ENCODE measurements at places on chromosomes 2 and 18. TPM values are rescaled to one million over a fixed set of nuclear protein-coding genes. Genes with fewer than 3 reads are reported as not detected.

GRCh38 chr2:84964406-84965191 lies 6.4 kb upstream of the KCMF1 start:
- no peak overlapping the region for H3K4me3 ChIP-seq
- peaks cover 15% of the 10 kb centered on the region for H3K4me1 ChIP-seq
- H3K36me3 ChIP-seq = no peaks in the 10 kb centered on the region
- no peak for DNase-seq

DNA sequence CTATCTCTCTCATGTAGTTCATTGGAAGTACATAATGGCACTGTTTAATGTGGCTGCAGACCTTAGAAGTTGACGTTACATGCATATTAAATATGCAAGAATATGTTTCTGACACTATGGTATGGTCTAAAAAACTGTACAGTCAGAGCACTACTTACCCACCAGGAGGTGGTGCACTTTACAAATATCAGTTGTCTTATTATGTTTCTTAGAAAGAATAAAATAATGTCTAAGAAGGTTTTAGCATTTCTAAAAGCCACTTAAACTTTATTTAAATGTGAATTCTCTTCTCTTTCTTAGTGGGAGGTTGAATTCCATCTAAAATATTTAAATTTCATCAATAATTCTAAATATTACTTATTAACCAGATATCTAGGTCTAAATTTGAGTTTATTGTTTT lies 4.3 kb downstream of the TMEFF2 start:
- peaks cover 18% of the 10 kb centered on the region for H3K27me3 ChIP-seq
- H3K36me3 ChIP-seq = no peaks in the 10 kb centered on the region
- no peak overlapping the region for H3K4me3 ChIP-seq

- H3K27ac ChIP-seq = no peak overlapping the region
- no peaks in the 10 kb centered on the region for H3K36me3 ChIP-seq
- no peaks in the 10 kb centered on the region for H3K27me3 ChIP-seq
- no peak overlapping the region for H3K4me3 ChIP-seq
- peak; percentile 37 for DNase-seq
Measured at GRCh38 chr18:75538727-75539126, 111.2 kb upstream of the SMIM21 start.

DNA sequence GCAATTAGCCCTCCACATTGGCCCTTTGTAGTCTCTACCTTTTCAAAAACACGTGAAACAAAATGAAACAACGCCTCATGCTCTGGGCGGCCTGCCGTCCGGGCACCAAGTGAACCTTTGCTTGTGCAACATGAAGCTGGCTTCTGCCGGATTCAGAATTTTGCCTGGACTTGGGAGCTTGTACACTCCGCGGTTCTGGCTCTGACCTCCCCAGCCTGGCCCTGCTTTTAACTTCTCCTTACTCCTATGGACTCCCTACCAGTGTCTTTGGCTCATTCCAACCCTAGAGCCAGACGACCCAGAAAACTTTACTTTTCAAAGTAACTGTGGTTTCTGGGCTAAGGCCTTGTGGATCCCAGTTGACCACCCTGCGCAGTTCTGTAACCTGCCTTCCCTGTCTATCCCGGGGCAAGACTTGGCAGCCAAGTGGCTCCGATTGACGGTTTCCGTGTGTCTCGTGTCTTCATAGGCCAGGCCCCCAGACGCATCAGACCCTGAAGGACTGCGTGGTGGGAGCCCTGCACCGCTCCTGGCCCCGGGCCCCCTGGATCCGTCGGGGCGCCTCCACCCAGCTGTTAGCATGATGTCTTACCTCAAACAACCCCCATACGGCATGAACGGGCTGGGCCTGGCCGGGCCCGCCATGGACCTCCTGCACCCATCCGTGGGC lies 1.9 kb downstream of the OTX1 start:
- H3K4me3 ChIP-seq = no peak overlapping the region
- no peak for DNase-seq
- H3K4me1 ChIP-seq = no peaks in the 10 kb centered on the region

DNA sequence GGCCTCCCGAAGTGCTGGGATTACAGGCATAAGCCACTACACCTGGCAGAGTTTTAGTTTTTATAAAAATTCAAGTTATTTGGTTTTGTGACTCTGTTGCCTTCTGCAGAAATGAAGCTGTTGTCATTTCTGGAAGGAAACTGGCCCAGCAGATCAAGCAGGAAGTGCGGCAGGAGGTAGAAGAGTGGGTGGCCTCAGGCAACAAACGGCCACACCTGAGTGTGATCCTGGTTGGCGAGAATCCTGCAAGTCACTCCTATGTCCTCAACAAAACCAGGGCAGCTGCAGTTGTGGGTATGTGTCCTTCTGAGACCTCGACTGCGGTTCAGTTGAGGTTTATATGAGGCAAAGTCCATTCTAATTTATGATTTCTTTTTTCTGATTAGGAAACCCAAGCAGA lies 7.2 kb downstream of the MTHFD2 start:
- DNase-seq = no peak
- H3K27ac ChIP-seq = peak overlapping the region; percentile 80
- H3K36me3 ChIP-seq = peaks cover 4% of the 10 kb centered on the region

- H3K4me1 ChIP-seq = peaks cover 2% of the 10 kb centered on the region
- no peaks in the 10 kb centered on the region for H3K27me3 ChIP-seq
- peak; percentile 99 for DNase-seq
- no peak overlapping the region for H3K4me3 ChIP-seq
- no peaks in the 10 kb centered on the region for H3K36me3 ChIP-seq
Measured at GRCh38 chr2:186575302-186575701, 14.6 kb upstream of the ITGAV start.

DNA sequence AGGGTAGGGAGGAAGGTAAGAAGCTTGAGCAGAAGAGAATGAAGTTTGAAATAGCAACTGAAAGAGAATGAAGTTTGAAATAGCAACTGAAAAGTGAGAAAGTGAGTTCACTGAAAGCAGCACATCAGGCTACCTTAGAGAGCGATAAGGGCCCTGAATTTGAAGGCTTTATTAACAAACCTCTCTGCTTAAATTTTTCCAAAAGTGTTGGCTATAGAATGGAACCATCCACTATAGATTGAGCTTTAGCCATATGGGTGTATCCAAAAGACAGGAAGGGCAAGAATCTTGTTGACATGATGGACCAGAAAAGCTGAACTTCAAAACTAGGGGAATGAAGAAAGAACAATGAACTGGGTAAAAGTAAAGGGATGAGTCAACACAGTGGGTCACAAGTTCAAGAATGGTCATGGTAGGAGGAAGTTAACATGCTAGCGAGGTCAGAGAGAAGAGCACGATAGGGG lies 122.5 kb downstream of the ASXL3 start:
- no peak overlapping the region for H3K4me3 ChIP-seq
- H3K4me1 ChIP-seq = no peaks in the 10 kb centered on the region
- DNase-seq = no peak

DNA sequence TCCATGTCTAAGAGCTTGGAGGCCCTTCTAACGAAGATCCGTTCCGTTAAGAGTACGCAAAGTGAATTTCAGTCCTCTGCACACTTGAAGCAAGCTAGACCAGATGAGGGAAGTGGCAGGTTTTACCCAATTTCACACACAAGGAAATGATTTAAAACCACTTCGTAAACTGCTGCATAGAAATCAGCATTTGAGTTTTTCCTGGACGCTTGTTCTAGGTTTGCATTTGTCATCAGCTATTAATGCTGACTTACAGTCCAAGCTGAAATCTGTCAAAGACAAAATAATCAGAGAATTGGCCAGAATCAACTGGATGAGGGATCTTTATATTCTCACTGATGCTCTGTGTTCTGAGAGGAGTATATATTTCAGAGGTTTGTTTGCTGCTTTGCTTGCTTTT lies 117.6 kb upstream of the RASGRP3 start:
- no peak overlapping the region for H3K27ac ChIP-seq
- no peak overlapping the region for H3K4me3 ChIP-seq
- DNase-seq = no peak
- peaks cover 2% of the 10 kb centered on the region for H3K4me1 ChIP-seq
- peaks cover 6% of the 10 kb centered on the region for H3K36me3 ChIP-seq

- no peaks in the 10 kb centered on the region for H3K27me3 ChIP-seq
- H3K36me3 ChIP-seq = no peaks in the 10 kb centered on the region
- no peak overlapping the region for H3K4me3 ChIP-seq
- H3K27ac ChIP-seq = no peak overlapping the region
- no peak for DNase-seq
- peaks cover under 1% of the 10 kb centered on the region for H3K4me1 ChIP-seq
Measured at GRCh38 chr2:217505303-217505702, 497.5 kb downstream of the TNS1 start.

- H3K4me1 ChIP-seq = peaks cover 7% of the 10 kb centered on the region
- H3K27me3 ChIP-seq = no peaks in the 10 kb centered on the region
- DNase-seq = peak; percentile 78
- H3K36me3 ChIP-seq = no peaks in the 10 kb centered on the region
- H3K27ac ChIP-seq = no peak overlapping the region
Measured at GRCh38 chr2:40317046-40317445, 134.8 kb downstream of the SLC8A1 start.

- H3K36me3 ChIP-seq = no peaks in the 10 kb centered on the region
- no peaks in the 10 kb centered on the region for H3K27me3 ChIP-seq
- H3K4me3 ChIP-seq = no peak overlapping the region
- H3K27ac ChIP-seq = no peak overlapping the region
Measured at GRCh38 chr18:58225101-58225500, 181.1 kb downstream of the NEDD4L start.

- H3K4me1 ChIP-seq = peaks cover 14% of the 10 kb centered on the region
- H3K36me3 ChIP-seq = no peaks in the 10 kb centered on the region
Measured at GRCh38 chr2:145028101-145028920, 508.4 kb upstream of the ZEB2 start.

DNA sequence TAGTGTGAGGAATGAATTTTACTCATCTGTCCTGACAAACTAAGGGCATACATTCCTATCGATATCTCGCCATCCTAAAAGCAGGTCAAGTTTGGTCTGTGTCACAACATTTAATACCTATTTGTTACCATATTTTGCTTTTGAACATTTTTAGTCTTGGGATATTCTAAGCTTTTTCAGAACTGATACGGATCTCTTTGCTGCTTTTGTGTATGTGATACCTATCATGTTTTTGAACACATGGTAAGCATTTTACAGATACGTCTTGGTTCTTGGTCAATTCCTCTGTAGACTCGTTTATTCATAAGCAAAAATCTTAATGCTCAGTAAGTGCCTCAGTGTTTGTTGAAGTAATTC lies 592 bp downstream of the ZNF397 start:
- DNase-seq = no peak
- peak overlapping the region; percentile 91 for H3K27ac ChIP-seq

GRCh38 chr2:142875652-142876051 lies 1.8 kb upstream of the KYNU start:
- peaks cover 6% of the 10 kb centered on the region for H3K4me1 ChIP-seq
- no peaks in the 10 kb centered on the region for H3K27me3 ChIP-seq
- H3K27ac ChIP-seq = no peak overlapping the region
- no peak overlapping the region for H3K4me3 ChIP-seq

DNA sequence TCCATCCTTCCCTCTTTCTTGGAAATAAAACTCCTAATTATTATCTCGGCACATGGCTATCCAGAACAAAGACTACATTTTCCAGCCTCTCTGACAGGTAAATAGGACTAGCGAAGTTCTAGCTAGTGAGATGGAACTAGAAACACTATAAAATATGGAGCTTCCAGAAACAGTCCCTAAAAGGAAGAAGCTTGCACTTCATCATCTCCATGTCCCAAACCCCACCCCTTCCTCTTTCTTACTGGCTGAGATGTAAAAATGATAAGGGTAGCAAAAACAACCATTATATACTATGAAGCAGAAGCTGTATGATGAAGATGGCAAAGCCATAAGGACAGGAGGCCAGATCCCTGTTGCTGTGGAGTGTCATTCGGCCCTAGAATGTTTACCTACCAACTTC lies 11.7 kb upstream of the ACTR2 start:
- no peak overlapping the region for H3K4me3 ChIP-seq
- H3K4me1 ChIP-seq = no peaks in the 10 kb centered on the region
- H3K27ac ChIP-seq = no peak overlapping the region
- no peak for DNase-seq
- no peaks in the 10 kb centered on the region for H3K27me3 ChIP-seq

GRCh38 chr18:24584205-24584604 lies 123.8 kb downstream of the HRH4 start:
- H3K4me1 ChIP-seq = no peaks in the 10 kb centered on the region
- H3K27ac ChIP-seq = no peak overlapping the region
- H3K27me3 ChIP-seq = peaks cover 3% of the 10 kb centered on the region
- no peaks in the 10 kb centered on the region for H3K36me3 ChIP-seq
- no peak for DNase-seq

DNA sequence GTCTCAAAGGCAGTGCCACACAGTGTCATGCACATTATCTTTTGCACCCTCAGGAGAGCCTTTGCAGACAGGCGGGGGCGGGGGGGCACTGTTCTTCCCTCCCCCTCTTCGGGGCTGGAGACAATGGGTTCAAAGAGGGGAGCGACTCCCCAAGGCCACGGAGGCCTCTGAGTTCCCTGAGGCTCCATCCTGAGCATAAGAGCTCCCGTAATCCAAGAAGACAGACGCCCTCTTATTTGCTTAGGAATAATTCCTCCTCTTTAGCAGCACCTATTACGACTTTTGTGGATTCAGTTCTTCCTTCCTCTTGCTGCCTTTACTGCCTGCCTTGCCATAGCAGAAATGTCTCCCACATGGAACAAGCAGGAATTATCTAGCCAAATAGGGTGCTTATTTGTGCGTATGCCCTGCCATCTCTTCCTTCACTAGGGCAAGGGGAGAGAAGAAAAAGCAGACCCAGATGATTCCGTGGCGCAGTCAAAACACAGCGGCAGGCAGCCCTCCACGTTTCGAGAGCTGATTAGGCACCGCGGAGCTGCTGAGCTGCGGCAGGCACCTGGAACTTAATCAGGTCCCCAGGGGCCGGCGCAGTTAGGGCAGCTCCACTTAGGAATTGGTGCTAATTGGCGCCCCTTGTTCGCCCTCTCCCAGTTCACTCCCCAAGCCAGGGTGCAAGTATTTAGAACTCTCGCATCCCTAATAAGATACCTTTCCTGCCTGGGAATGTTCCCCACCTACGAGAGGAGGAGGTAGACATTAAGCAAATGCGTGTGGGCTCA lies 233.4 kb upstream of the MYT1L start:
- H3K4me1 ChIP-seq = no peaks in the 10 kb centered on the region
- DNase-seq = no peak
- H3K27ac ChIP-seq = no peak overlapping the region
- no peak overlapping the region for H3K4me3 ChIP-seq

Gene GKN2
- not detected for total RNA-seq

Gene SERPINB7
- 3.0 TPM for total RNA-seq

Gene ADD2
- 2.5 TPM for total RNA-seq

Gene ALPP
- not detected for total RNA-seq

Measured in fibroblast of lung (primary cell).